Fibroblast of lung (primary cell): ENCODE measurements at places on chromosomes 1 and 21.
A peak's percentile ranks its signal among the peaks of the same experiment; 100 is the strongest.

DNA sequence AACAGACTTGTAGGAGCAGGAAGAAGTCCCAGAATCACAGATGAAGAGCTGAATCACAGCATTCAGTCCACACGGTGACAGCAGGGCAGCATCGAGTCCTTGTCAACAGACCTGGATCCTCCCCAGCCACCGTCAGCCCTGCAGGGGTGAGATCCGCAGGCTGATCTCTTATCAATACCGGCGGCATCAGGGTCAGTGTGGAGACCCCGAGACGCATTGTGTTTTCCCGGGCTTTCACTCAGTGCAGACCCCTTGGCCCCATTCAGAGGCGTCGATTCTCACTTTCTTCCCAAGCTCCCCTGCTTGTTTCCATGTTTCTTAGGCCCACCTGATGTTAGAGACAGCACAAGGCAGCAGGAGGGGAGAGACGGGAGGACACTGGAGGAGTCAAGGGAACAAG lies 609.6 kb downstream of the PTPRU start:
- no peak for DNase-seq

DNA sequence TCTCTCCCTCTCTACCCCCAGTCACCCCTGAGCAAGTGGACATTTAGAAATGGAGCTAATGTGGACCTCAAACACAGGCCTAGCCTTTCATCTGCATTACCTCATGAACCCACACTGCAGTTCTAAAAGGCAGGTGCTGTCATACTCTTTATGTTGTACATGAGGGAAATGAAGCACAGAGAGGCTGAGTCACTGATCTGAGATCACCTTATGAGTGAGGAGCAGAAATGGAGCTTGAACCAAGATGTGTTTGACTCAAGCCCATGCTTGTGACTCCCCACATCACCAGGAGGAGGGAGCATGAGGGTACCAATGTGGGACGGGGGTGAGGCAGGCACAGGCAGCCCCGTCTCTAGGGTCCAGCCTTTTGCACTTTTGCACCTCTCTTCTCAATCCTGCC lies 702.8 kb downstream of the PTPRU start:
- no peak for DNase-seq

GRCh38 chr1:173202424-173203145 lies 4.5 kb downstream of the TNFSF4 start:
- DNase-seq = peak; percentile 92

DNA sequence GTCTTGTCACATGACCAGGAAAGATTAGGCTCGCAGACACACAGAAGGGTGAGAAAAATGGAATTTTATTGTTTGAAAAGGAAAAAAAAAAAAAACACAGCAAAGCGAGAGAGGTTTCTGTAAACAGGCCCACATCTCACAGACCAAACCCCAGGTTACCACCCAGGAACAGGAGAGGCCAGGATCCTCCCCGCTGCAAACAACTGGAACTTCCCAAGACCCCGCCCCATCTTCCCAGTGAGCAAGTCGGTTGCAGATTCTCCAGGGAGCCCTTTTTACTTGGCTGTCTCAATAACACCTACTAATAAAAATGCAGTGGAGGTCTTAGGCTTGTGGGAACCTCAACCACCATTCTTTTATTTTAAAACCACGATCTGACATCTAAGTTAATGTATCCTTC lies 84.7 kb upstream of the ETS2 start:
- DNase-seq = no peak

DNA sequence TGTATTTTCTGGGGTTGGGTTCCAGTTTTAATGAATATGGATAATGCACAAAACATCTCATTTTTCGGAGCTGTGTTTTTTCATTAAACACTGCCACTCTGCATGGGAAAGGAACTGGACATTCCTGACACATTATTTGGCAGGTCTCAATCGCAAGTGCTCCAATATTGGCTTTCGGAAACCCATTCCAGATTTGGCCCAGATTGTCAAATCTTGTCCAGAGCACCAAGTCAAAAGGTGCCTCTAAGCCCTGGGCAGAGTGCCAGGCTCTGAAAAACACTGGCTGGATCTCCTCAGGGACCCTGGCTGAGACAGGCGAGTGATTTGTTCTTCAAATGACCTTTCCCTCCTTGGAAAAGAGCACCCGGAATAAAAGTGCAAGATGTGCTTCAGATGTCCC lies 68.4 kb upstream of the MRPS6 start:
- peak; percentile 32 for DNase-seq

- DNase-seq = no peak
These were observed 60.7 kb downstream of the SH3GLB1 start for GRCh38 chr1:86765073-86765472.

GRCh38 chr1:226786550-226786949 lies 47.5 kb upstream of the ITPKB start:
- no peak for DNase-seq

GRCh38 chr1:8200317-8201115 lies 117.4 kb upstream of the SLC45A1 start:
- no peak for DNase-seq

DNA sequence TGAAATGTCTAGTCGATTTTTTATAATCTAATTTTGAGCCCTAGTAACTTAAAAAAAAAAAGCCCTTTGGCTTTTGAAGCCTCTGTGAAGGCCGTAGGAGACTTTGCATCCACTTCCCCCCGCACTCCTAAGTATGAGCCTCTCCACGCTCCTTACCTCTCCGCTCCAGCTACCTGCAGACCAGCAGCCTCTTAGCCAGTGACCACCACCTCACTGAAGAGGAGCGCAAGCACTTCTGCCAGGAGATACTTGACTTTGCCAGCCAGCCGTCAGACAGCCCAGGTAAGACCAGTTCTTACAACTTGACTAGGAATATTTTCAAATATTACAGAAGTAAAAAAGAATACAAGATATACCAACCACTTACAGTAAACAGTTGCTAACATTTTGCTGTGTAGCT lies 27.4 kb upstream of the PWP2 start:
- no peak for DNase-seq
